ENCODE measurements at places on chromosomes 11 and 22.

GRCh38 chr11:78270971-78271370 lies 82.3 kb downstream of the USP35 start:
- DNase-seq = no peak

DNA sequence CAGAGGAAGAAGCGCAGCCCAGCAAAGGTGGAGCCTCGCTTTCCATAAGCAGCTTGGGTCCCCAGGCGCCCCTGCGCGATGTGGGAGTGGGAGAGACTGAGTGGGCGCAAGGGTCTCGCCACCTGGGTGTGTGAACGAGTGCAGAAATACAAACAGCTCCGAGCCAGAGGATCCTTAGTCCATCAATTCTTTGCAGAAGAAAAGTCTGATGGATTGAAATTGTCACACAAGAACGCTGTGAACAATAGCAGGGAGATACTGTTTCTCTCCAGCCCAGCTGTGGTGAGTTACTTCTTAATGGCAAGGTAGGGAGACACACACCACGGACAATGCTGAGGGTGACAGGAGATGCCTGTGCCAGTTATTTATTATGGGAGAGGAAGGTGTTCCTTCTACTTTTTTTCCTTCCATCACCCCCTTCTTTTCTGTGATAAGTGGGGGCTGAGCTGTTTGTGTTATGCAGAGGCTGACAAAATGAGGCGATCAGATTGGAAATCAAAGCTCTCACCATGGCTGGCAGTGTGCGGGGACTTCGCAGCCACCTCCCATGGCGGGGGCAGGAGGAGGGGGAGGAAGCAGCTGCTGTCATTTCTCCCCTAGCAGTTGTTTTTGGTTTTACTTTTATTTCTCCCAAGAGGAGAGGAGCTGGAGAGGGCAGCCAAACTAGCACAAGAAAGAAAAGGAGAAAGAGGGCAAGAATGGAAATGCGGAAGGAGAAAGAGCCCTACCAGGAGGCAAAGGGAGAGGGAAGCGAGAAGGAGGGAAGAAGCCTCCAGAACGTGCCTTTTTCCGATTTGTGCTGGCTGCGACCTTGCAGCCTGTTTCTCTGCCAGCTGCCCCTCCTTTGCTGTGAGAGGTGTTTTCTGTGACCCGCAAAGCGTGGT lies 755.8 kb downstream of the NTM start:
- no peak for DNase-seq

- DNase-seq = no peak
These were observed 44.3 kb downstream of the CWF19L2 start for GRCh38 chr11:107413352-107413751.

GRCh38 chr11:35836205-35836604 lies 107.7 kb upstream of the LDLRAD3 start:
- no peak for DNase-seq

DNA sequence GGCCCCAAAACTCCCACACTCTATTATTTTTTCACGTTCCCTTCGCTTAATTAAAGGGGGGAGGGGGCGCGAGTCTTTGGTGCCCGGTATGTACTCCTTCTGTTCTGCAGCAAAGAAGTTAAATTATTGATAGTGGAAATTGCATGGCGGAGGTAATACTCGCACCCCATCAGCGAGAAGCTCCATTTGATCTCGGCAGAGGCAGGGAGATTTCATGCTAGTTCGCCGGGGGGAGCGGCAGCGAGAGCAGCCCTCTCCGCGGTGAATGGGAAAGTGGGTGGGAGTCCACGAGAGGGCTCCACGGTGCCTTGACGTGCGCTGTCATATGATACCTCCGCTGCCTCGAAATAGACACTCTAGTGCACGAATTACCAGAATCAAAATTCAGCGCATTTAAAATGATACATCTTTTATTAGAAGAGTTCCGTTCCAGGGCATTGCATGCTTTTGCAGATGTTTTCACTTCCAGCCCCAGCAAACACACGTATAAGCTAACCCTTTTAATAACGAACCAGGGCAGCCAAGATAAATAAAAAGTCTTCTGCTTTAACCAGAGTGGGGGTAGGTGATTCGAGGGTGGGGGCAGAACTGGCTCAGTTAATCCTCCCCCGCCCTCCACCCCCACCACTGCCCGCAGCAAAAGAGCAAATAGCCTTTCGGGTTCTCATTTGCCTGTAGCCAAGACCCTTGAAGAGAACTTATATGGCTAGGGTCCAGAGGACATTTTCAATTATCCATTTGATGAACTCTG lies 1.3 kb upstream of the BDNF start:
- DNase-seq = no peak

DNA sequence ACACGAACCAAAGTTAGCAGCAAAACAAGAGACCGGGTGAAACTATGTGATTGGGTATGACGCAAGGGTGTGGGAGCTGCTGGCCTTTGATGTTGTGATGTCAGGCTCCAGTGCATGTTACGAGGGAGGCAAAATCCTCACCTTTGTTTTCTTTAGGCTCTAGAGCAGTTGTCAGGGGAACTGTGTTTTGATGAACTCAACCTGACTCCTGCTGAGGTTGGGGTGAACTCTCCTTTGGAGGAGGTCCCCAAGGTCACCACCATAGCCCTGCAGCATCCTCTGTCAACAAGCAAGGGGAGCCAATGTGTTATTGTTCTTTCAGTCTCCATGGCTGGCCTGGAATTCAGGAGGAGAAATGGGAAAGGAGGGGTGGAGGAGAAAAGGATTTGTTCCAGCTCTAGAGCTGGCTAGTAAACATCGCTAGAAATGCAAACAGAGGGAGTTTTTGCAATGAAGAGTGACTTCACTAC lies 33.8 kb downstream of the RASSF10 start:
- no peak for DNase-seq

DNA sequence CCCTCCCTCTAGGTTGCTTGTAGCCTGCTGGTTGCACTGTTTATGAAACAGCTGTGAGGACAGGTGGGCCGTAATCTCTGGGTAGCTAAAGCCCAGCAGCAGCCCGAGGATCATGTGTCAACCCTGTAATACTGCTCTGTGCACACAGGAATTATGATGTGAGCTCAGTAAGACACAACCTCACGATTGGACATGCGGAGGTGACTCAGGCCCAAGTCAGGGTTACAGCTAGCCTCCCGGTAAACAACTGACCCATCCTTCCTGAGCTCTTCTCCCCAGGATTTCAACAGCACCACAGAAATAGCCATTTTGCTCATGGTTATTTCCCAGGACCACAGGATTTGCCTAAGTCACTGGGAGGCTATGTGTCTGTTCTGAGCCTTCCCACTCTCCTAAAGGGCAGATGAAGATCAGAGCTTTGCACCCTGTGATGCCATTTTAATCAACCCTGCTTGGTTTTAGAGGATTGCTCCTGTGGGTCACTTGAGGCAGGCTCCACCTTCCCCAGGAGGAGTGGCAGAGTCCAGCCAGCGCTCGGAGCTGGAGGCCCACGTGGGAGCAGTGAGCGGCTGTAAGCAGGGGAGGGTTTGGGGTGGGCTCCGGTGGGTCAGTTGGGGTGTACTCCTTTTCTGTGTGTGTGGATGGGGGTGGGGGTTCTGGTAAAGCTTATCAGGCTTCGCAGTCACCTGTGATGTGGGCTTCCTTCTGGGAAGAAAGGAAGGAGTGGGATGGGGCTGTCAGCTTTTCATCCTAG lies at the start of gene AMPD3:
TSS of gene AMPD3 (plus strand) at position 387 of the 754 bp plus-strand sequence. CDS start 6,256 bp downstream, outside the sequence.
- DNase-seq = no peak

- DNase-seq = no peak
These were observed 757.2 kb downstream of the BRD1 start for GRCh38 chr22:49070501-49070900.

DNA sequence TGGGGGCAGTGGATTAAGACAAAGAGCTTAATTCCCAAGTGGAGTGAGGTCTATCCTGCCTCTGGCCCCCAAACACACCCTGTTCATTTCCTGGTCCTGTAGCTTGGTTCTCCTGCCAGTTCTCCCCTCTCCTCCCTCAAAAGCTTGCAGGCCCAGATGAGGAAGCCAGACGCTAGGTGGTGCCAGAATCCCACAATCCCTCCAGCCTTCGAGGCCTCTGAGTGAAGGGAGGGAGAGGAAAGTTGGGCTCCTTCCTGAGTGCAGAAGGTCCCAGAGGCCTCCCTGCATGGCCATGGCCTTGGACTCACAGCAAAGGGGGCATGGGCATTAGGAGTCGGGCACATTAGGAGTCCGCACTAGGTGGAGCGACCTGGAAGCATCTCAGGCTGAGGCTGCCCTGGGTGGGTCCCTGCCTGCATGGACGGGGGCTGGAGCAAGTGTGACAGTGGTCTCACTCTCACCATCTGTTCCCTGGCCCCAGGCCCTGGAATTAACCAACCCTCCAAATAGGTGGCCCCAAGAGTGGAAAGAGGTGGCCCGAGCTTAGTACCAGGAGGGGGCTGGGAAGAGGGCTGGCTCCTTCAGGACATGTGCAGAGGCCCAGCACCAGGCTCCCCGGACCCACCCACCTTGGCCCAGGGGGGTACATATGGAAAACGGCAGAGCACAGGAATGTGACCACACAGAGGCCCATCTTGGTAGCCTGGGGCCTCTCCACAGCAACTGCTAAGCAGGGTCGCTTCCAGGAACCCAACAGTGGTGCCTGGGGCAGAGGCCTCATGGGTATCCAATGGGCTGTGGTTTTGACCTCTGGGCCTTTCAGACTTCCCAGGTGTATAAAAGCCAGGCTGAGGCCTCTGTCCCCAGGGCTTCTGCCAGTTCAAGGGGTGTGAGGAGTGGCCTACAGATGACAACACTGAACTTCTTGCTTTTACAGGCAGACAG lies 5.2 kb downstream of the FXYD2 start:
- DNase-seq = no peak

GRCh38 chr11:125621995-125622394 lies 3.0 kb upstream of the CHEK1 start:
- no peak for DNase-seq

GRCh38 chr11:101269990-101270660 lies 140.5 kb upstream of the PGR start:
- no peak for DNase-seq

DNA sequence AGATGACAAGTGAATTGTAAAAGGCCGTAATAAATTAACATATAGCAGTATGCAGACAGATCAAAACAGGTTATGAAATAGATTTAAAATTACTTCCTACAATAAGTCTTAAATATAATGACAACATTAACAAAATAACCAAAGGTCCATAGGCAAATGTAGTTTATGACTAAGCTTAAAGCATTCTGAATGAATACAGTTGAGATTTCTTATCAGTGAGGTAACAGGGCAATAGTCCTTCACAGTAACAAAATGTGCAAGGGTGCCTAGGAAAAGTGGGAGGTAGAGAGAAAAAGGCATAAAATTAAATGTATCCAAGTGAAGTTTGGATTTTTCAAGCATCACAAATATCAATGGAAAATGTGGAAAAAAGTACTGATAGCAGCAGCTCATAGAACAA lies 20.9 kb upstream of the P4HA3 start:
- no peak for DNase-seq

DNA sequence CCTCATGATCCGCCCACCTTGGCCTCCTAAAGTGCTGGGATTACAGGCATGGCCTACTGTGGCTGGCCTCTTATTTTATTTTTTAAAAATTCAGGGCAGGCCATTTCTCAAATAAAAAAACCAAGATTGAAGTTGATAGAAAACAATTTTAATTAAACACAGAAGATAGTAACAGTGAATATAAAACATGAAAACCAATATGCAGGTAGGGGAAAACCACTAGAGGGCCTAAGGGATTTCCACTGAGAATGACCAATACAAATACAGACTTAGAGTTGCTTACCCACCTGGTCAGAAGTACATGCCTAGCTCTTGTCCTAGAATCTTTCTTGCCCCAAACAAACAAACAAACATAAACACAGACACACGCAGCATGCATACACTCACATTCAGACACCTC lies 1.7 kb upstream of the RTCB start:
- no peak for DNase-seq

DNA sequence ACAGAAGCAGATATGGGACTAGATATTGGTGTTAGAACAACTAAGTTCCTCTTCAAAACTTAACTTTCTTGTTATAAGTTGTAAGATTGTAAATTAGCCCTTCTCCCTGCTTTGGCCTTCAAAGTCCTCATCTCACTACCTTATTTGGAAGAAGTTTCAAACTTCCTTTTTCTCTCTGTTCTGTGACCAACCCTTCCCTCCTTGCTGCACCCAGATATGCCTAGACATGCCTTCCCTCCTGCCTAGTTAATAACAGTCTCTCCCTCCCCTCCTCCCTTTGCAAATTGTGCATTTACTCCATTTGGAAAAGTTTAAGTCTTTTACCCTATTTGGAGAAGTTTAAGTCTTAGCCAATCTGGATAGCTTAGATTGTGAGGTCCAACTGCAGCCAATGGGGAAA lies 4.9 kb downstream of the OR52K2 start:
- no peak for DNase-seq

GRCh38 chr11:68582416-68583040 lies 101.8 kb upstream of the GAL start:
- DNase-seq = no peak

- no peak for DNase-seq
These were observed 7.2 kb upstream of the PLXNB2 start for GRCh38 chr22:50314455-50315288.

DNA sequence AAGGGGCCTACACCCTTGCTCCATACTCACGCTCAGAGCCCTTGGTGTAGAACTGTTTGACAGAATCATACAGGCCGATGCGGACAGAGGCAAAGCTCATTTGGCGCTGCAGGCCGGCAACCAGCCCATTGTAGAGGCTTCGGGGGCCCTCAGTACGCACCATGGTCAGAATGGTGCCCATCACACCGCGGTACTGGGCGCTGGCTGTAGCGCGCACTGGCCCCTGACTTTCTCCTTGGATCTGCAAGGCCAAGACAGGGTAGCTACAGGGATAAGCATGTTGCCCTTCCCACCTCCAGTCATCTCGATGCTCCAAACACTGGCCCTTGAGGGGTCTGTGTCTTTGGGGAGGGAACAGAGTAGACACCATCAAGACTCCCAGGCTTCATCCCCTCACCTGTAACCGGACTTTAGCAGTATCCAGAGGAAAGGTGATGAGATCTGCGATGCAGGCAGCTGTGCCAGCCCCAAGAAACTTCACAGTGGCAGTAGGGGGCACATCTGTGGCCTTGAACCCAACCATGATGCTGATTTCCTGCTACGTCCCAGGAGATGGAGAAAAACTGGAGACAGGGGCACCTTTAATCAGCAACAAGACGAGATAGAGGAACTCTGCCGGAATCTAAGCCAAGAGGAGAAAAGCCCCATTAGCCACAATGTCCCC lies 4.7 kb downstream of the UCP2 start:
- no peak for DNase-seq

DNA sequence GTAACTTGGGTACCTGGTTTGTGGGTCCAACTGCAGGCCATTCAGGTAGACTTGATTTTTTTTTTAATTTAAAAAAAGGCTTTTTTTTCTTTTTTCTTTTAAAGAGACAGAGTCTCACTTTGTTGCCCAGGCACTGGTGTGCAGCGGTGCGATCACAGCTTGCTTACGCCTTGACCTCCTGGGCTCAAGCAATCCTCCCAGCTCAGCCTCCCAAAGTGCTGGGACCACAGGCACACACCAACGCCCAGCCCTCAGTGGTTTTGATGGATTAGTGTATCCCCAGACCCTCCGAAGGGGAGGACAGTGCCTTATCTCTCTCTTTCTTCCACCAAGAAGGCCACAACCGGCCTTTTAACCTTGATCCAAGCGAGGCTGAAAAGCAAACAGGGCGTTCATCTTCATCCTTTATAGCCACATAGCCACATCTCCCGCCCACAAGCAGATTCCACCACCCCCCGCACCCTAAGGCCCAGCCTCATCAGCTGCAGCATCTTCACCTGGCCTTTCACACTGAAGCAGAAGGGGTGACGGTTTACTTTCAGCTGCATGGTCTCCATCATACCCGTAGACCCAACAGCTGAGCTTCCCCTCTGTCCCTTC lies 17.6 kb upstream of the COMT start:
- DNase-seq = no peak
